Brain (organoid and tissue), 16 donors: ENCODE measurements at places on chromosomes 5 and 9.
A peak's percentile ranks its signal among the peaks of the same experiment; 100 is the strongest.

GRCh38 chr5:15245913-15246312 is 254.1 kb upstream of the FBXL7 start:
- no peak for DNase-seq

GRCh38 chr9:70411121-70411929 is 3.1 kb downstream of the KLF9 start:
- DNase-seq, result no peak

GRCh38 chr5:120967366-120967765 is 503.3 kb downstream of the PRR16 start:
- DNase-seq, result no peak

DNA sequence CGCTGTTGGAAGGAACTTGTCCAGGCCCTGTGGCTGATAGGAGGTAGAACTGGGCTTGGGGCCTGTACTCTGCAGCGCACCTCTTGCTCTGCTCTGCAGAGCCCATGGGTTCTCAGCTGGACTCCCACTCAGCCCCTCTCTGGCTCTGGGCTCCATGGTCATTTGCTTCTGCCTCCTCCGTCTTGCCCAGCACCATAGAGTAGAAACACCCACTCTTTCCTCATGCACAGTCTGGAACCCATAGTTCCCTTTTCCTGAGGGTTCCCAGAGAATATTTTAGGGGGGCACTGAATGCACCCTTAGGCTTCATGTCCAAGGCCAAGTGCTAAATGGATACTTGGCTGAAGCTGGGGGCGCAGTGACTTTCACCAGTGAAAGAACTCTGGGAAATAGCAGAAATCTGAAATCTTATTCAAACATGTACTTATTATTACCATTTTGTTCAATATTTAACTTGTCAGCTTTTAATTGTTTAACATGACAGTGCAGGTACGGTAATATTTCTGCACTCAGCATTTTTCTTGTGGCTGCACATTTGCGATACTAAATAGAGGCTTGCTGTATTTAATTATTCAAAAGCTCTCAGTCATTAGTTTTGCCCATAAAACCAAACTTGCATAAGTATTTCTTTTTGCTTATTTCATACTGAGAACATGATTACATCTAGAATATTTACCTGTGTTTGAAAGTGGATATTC is 31.5 kb downstream of the GALNT12 start:
- no peak for DNase-seq

GRCh38 chr9:87891754-87892153 is 9.1 kb downstream of the SPATA31E1 start:
- DNase-seq, result no peak

GRCh38 chr5:132877938-132878337 is 4.5 kb downstream of the LEAP2 start:
- DNase-seq, result peak; percentile 13

DNA sequence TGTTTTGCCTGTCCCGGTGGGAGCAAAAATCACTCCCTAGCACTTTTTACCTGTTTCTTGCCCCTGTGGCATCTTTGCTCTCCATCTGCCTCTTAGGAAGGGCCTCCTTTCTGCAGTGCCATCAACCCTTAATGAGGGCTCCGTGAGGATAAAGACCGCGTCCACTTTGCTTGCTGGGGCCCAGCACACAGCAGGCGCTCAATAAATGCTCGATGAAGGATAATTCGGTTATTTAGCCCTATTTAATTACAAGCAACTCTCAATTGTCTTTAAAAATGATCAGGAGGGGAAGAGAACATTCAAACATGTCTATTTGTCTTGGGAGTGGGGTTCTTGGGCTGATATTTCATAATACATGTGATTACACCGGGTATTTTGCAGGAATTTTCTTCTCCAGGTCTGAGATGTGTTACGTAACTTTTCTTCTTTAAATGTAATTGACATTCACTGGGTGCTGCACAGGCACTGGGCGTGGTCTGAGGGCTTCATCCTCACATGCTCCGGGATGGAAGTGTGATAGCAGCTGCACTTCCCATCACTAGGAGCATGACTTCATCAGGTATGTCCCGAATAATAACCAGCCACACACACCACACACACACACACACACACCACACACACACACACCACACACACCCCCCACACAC is 19.8 kb upstream of the NTNG2 start:
- no peak for DNase-seq

DNA sequence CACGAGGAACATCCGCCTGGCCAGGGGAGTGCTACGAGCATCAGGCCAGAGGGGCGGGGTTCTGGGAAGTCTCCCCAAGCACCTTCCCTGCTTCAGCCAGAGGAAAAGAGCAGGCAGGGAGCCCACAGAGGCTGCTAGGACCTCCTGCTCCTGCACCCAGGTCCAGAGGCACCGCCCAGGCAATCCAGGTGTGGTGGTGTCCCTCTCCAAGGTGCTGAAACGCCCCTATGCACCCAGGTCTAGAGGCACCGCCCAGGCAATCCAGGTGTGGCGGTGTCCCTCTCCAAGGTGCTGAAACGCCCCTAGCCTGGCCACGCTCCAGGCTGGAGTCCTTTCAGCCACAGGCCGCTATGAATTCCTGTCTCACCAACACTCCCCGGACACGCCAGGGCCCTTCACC is 10.7 kb upstream of the UBAC1 start:
- DNase-seq, result no peak

- DNase-seq, result no peak
Observed at GRCh38 chr5:116038817-116039216, 6.5 kb downstream of the ARL14EPL start.

- no peak for DNase-seq
Observed at GRCh38 chr5:81700166-81700565, 50.7 kb downstream of the SSBP2 start.

DNA sequence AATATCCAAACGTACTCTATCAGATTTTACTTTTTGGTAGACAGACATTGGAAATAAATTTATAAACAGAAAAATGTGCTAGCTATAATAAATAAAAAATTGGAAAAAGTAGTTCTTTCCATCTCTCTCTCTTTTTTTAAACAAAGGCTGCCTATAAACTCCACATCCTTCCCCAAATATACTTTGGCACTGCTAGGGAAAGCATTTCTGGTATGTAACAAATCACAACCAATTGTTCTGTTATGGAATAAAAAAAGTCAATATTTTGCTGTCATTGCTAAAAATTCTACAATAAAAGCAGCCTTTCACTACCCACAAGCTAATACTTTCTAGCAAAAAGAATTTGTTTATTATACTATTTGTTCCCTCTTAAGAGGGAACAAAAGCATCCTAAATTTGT is 169.2 kb upstream of the TARS1 start:
- no peak for DNase-seq

DNA sequence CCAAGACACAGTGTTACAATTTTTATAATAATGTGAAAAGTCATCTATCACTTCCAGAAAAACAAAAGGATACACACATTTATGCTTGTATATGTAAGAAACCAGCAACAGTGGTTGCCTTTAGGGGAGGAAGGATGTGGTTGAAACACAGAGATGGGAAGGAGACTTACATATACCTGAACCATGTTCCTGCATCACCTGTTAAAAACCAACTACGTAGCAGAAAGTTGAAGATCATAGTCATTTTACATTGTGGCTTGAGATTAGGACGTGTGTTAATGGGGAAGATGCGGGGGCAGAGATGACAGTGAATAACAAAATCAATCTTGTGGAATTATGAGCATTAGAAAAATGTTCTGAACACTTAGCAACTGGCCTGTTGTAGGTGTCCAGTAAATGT is 307.3 kb downstream of the MLLT3 start:
- DNase-seq, result no peak

DNA sequence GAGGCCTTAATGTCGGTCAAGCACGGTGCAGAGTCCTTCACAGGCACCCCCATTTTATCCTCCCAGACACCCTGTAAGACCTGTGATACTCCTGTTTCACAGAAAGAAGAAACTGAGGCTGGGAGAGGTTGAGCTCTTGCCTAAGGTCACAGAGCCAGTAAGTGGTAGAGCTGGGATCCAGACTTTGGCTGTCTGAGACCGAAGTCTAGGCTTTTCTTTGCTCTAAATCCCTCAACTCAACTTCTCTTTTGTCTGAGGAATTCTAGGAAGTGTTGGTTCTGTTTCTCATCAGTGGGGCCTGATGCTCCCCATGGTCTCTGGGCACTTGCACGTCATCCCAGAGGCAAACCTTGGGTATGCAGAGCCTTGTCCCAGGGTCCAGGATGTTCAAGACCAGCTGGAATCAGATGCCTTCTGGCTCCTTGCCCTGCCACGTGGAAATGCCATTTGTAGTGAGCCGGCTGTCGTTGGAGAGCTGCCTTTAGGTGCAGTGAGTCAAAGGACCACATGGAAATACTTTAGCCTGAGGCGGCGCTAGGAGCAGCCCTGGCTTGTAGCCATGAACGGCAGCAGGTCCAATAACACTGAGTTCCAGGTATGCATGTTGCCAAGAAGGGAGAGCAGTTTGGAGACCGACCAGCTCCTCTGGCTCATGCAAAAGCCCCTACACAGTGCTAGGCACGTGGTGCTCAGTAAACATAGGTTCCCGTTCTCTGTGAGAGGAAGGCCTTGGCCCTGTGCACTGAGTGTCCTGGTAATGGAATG is 9.2 kb downstream of the DCANP1 start:
- DNase-seq, result peak; percentile 59

GRCh38 chr5:140966293-140967225 is at the start of gene PCDHAC2:
PCDHAC2 (plus strand) TSS chr5:140966476; CDS start chr5:140966767, 291 bp downstream.
- DNase-seq, result peak; percentile 89

GRCh38 chr5:1064383-1065142 is 47.3 kb downstream of the SLC12A7 start:
- no peak for DNase-seq

- no peak for DNase-seq
Observed at GRCh38 chr9:89483592-89484474, 14.1 kb downstream of the SEMA4D start.

DNA sequence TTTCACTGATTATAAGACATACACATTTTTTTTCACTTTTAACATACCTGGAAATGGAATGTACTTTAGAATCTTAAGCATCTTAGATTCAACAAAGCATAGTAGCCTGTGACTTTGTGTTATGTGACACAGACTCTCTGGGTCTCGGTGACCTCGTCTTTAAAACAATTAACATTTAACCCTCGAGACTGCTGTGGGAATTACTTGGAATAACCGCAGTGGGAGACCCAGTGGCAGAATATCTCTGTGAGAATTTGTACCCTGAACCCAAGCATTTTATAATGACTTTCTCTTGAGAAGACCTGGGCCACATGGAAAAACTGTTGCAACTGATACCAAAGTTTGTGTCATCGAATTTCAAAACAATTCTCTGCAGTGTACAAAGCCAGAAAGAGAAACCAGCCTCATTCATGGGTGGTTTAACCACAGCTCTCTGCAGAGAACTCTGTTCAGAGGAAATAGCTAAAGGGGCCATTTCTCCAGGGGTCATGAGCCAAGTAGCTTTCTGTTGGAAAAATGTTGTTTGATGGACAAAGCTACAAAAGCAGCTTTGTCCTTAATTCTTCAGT is 10.0 kb upstream of the RETREG1 start:
- no peak for DNase-seq

DNA sequence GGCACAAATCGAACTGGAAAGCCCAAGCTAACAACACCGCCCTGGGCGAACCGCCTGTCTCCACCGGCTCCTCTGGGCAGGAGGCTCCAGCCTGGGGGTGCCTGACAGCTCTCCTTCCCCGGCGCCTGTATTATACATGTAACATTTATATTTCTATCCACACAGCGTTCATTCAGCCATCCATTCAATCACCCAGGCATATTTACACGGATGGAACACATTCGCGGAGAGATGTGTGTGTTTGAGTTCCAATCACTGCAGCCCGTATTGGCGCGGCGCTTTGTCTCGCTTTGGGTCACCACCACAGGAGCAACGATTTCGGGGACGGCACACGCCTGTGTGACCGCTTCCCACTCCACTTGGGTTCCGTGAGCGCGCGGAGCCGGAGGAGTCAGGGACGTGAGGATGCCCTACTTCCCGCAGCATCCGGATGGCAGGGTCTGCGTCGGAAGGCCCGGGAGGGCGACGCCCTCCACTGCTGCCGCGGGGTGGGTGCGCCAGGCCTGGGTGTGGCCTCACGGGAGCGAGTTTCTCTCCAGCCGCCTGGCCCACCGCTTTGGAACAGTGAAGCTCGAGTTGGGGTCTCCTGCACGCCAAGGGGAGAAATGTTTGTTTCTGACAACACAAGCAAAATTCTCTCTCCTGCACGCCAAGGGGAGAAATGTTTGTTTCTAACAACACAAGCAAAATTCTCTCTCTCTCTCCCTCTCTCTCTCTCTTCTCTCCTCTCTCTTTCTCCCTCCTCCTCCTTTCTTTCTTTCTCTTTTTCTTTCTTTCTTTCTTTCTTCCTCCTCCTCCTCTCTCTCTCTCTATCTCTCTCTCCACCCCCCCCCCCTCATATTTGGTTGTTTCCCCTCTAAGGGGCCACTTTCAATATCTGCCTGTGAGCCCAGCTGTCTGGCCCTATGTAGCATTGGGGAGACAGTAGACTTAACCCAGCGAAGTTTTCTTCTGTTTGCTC is 1.1 kb upstream of the SV2C start:
- DNase-seq, result peak; percentile 57

DNA sequence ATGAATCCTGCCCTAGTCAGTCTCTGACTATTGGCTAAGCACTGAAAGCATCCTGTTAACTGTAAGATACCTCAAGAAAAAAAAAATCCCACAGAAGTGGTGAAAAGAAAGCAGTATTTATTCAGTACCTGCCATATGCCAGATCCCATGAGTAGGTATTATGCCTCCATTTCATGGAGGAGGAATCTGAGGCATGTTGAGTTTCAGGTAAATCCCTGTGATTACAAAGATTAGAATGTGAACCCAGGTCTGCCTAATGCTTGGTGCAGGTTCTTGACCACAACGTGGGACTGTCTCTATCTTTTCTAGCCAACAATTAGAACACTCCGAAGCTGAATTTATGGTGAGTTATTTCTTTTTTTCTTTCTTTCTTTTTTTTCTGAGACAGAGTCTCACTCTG is 30.9 kb downstream of the SH3RF2 start:
- DNase-seq, result no peak

DNA sequence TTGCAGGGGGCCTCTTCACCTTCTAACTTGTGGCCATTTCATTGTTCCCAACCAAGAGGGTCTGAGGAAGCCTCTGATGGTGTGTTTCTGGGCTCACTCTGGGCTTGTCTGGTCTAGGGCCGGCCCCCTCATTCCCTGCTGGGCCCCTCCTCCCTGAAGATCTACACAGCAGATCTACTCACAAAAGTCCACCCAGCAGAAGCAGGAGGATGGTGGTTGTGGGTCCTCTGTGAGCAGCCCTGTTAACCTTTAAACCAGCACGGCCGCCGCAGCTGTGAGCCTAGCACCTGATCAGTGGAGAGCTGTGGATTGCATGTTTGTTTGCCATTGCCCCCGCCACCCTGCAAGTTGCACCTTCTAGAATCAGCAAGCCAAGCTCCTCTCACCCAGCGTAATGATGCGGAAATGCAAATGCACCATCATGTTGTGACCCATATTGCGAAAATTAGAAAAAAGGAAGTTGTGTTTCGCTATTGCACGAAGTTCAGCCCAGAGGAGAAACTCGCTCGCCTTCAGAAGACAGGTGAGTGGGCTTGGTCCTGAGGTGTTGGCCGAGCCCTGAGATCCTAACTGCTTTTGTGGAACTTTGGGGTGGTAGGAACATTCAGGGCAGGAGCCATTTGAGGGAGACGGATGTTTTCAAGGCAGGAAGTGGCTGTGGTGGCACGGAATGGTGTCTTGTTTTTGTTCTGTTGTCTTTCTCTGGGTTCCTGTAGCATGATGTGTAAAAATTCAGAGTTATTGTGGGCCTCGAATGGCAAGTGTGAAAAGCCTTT is 16.7 kb downstream of the FGD3 start:
- DNase-seq, result no peak
